Kasumi-1 (cell line): ENCODE measurements at places on chromosomes 16 and 17.

GRCh38 chr17:59330053-59330942 is 1.2 kb upstream of the YPEL2 start:
- no peak for DNase-seq

- DNase-seq = no peak
These were observed 202.8 kb upstream of the TBX2 start for GRCh38 chr17:61196799-61197198.

- DNase-seq = no peak
These were observed 157.0 kb downstream of the CCDC182 start for GRCh38 chr17:57588086-57588485.

GRCh38 chr17:19275457-19276127 is 38.4 kb downstream of the EPN2 start:
- DNase-seq = no peak

- no peak for DNase-seq
These were observed 14.1 kb upstream of the ITGB4 start for GRCh38 chr17:75707079-75707571.

DNA sequence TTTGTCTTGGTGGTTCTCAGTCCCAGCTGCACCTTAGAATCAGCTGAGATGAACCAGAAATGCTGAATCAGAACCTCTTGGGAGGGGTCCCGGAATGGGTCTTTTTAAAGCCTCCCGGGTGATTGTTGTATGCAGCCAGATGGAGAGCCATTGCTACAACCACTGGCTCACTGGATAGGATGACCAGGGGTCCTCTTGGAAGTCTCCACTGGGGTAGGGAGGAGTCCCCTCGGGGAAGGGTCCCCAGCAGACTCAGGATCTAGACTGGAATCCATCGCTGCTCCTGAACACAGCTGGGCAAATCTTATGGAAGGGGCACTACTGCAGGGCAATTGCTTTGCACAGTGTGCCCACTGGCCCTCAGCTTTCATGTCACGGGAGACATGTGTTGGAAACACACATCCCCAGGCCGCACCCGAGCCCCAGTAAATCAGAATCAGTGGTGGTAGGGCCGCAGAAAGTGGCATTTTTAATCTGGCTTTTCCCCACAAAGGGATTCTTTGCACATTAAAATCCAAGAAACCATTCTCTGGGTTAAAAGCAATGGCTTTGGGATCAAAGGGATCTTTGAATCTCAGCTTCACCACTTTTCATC is 117.3 kb downstream of the IRX5 start:
- no peak for DNase-seq

DNA sequence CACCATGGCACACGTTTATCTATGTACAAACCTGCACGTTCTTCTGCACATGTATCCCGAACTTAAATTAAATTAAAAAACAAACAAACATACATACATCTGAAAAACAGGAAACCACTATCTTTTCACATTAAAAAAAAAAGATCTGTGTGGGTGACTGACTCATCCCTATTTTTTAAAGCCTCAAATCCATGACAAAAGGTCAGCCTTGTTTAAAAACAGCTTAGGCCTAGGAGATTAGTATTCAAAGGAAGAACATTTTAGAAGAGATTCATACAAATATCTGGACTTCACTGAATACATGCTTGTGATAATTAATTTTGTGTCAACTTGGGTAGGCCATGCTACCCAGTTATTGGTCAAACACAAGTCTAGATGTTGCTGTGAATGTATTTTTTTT is 4.7 kb upstream of the PRKAR1A start:
- no peak for DNase-seq

GRCh38 chr16:30184891-30185682 is 1.7 kb downstream of the CORO1A start:
- DNase-seq = no peak

DNA sequence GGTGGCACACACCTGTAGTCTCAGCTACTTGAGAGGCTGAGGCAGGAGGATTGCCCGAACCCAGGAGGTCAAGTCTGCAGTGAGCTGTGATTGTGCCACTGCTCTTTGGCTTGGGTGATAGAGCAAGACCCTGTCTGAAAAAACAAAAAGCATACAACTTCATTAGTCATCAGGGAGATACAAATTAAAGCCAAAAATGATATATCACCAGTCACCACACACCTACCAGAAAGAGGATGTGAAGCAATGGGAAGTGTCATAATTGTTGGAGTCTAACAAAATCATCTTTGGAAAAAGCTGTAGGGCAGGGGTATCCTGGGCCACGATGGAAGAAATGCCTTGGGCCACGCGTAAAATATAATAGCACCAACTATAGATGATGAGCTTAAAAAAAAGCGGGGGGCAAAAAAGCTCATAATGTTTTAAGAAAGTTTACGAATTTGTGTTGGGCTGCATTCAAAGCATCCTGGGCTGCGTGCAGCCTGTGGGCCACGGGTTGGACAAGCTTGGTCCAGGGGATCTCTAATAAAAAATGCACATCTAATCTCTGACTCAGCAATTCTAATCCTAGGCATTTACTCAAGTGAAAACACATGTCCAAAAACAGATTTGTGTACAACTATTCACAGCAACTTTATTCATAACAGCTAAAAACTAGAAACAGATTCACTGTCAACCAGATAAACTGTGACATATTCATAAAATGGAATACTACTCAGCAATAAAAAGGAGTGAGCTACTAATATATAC is 65.9 kb downstream of the HIC1 start:
- no peak for DNase-seq

DNA sequence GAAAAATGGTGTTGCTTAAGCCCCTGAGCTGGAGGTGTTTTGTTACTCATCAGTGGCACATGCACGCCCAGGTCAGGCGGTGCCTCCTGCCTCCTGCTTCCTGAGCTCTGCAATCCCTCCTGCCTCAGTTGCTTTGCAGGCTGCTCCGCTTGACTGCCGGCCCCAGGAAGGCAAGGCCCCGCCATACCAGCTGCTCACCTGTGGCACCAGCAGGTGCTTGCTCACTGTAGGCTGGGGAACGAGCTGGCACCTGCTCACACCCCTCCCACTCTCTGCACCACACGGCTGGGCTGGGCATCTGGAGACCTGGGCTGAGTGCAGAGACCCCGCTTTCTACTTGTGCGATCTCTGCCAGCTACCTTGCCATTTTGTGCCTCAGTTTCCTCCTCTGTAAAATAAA is 200.2 kb downstream of the RBFOX3 start:
- DNase-seq = no peak

DNA sequence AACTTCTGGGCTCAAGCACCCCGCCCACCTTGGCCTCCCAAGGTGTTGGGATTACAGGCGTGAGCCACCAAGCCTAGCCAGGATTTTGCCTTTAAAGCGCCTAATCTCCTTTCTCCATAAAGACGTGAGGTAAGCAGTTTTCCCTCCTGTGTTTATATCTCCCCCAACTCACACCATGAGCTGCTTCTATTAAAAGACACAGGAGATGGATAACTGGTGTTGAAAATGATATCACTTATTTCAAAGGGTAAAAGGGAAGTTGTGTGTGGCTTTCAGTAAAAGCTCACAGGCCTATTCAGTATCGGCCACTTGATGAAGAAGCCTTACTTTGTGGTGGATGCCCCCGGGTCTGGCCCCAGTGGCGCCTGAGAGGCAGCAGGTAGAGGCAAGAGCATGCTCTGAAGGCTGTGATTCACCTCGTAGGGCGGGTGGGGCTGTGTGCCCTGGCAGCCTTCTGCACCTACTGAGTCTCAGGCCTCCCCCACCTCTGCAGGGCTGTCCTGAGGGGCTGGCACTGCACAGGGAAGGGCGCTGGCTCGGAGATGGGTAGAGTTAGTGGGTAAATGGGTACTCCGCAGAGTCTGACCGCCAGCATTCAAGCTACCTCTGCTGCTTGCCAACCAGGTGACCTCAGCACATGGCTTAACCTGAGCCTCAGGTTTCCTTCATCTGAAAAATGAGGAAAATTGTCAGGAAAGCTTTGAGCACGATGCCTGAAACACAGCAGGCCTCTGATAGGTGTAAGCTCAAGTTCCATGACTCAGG is 146.8 kb downstream of the CLEC16A start:
- peak; percentile 3 for DNase-seq

GRCh38 chr16:84774810-84775209 is 45.0 kb upstream of the CRISPLD2 start:
- peak; percentile 37 for DNase-seq

- no peak for DNase-seq
These were observed 92.9 kb upstream of the CHMP6 start for GRCh38 chr17:80898716-80899115.

GRCh38 chr16:87608400-87608985 is 6.2 kb downstream of the JPH3 start:
- peak; percentile 66 for DNase-seq

DNA sequence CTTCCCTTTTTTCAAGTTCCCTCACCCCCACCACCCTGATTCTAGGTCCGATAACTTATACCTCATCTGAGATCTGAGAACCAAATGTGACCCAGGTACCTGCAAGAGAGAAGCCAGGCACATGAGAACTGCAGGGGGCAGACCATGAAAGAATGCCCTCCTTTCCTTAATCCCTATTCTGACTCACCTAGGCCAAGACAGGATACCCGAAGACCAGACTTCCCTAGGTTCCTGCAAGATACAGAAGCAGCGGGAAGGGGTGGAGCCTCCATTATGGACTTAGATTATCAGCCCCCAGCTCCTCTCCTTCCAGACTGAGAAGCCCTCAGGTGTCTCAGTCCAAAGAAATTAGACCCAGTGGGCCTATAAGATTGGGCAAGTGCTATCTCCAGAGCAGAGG is 2.1 kb downstream of the KCNAB3 start:
- DNase-seq = no peak

- no peak for DNase-seq
These were observed 10.4 kb downstream of the ERBB2 start for GRCh38 chr17:39709998-39710964.

DNA sequence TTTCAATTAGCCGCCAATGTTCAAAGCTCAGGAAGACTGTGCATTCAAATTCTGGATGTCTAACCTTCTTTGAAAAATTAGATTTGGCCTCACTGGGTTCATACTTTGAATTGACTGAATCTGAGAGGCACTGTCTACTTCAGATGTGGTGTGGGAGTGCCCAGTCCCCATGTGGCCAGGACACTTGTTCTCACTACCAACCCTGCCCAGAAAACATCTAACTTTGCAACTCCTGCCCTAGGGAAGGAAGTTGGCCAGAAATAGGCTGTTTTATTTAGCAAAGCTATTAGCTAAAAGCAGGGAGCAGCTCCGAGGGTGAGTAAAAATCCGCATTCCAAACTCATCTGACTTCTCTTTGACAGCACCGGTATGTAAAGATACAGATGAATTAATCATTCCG is 86.3 kb downstream of the XYLT1 start:
- no peak for DNase-seq

GRCh38 chr17:45290269-45290765 is 26.5 kb downstream of the MAP3K14 start:
- no peak for DNase-seq

DNA sequence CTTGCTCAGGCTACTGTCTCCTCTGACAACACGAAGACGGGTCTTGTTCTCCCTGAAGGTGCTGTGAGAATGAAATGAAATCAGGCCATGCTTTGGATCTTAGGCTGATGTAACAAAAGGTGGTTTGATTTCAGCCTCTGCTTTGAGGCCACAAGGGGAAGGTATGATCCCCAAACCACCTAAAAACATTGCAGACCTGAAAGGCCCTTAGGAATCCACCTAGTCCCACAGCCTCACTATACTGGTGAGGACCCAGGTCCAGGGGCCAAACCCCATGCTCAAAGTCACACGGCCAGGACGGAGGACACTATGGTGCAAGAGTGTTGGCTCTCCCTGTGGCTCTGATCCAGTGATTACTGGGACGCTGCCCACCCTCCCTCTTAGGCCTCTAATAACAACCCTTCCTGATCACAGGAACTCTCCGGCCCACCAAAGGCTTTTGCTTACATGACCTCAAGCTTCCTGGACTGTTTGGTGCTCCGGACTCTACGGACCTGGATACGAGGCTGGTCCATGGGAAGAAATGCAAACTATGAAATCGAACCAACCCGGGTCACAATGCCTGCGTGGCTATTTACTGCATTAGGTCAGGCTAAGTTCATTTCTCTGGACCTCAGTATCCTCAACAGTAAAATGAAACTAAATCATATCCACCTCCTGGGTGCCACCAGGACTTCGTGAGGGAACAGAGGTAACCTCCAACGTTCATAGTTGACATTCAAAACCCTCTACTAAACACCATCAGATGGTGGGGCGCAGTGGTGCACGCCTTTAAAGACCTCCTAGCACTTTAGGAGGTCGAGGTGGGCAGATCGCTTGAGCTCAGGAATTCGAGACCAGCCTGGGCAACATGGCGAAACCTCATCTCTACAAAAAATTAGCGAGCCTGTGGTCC is 1.5 kb downstream of the TRIM25 start:
- no peak for DNase-seq
